T-helper 1 cell (primary cell): ENCODE measurements at places on chromosomes 4 and X.
A peak's percentile ranks its signal among the peaks of the same experiment; 100 is the strongest.

DNA sequence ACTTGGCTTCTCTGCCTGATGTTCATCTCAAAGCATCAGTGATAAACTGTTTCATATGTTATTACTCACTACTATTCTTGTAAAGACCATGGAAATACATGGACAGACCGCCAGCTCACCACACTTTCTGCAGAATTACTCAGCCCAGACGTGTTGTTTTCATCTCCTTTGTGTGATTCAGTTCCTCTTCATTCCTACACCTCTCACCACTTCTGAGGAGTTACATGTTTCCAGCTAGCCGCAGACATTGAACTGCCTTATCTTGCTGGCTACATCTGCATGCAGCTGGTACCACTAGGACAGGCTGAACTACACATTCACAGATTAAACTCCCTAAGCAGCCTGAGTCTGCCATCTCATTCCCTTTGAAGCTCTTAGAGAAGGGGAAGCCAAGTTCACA, 443.2 kb upstream of the FGF16 start:
- no peak for DNase-seq

- DNase-seq = no peak
Observed at GRCh38 chrX:49829016-49829415, at the start of gene PAGE4. TSS of gene PAGE4 (plus strand) at chrX:49829303. CDS start at chrX:49830429, 1,126 bp downstream.

DNA sequence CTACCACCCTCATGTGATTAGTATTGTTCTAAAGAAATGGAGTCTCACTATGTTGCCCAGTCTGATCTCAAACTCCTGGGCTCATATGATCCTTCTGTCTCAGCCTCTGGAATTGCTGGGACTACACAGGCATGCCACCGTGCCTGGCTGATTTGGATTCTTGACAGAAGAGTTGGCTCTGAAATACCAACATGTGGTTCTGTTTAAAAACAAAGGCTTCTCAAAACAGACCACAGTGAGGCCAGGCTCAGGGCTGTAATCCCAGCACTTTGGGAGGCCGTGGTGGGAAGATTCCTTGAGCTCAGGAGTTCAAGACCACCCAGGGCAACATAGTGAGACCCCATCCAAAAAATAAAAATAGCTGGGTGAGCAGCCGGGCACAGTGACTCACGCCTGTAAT, 126.7 kb downstream of the DHRSX start:
- DNase-seq = no peak

DNA sequence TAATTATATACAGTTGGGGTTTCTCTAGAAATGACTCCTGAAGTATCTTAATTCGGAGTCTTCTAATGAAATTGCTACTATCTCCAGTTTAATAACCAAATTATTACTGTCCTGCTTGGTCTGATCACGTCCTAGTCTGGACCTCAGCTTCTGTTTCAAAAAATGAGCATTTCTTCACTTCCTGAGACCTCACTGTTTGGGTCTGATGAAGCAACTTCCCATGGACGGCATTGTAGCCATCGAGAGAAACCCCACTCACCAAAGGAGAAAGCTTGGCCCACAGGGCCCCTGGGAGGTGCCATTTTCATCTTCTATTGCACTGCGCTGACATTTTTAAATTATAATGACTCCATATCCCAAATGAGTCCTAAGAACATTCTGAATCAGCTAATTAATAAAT, 178.0 kb downstream of the MGST2 start:
- no peak for DNase-seq

GRCh38 chr4:107913283-107913899, 18.0 kb upstream of the CYP2U1 start:
- DNase-seq = no peak

DNA sequence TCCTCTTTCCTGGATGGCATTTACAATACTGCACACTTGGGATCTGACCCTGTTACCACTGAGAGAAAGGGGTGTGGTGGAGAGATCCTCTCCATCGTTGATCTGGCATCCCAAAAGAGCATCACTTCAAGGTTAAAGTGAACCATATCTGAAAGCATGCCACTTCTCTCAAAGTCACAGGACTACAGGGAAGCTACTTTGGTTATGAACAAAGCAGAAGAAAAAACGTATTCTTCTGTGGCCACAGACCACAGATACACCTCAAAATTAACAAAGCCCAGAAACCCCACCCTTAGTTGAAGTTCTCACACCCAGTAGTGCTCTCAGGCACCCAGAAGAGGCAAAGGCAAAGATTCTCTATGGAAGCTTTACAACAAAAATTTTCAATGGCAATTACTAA, 108.3 kb downstream of the JADE1 start:
- DNase-seq = no peak

- DNase-seq = no peak
Observed at GRCh38 chrX:46577221-46578005, 3.8 kb downstream of the CHST7 start.

GRCh38 chr4:40858962-40859361, 109.2 kb downstream of the NSUN7 start:
- no peak for DNase-seq

DNA sequence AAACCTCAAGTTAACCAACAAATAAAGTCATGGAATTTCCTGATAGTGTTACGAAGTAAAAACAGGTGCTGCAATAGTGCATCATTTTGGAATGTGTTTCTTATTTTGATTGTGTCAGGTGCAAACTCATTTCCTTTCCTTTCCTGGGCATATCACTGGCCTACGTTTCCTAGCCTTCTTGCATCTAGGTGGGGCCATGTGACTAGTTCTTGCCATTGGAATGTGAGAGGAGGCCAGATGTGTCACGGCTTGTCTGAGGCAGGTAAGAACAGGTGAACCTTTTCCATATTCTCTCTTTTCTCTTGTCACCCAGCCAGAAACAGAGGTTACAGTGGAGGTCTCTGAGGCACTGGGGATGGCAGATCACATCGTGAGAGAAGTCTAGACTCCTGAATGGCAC, 868.0 kb downstream of the RPA4 start:
- DNase-seq = no peak

DNA sequence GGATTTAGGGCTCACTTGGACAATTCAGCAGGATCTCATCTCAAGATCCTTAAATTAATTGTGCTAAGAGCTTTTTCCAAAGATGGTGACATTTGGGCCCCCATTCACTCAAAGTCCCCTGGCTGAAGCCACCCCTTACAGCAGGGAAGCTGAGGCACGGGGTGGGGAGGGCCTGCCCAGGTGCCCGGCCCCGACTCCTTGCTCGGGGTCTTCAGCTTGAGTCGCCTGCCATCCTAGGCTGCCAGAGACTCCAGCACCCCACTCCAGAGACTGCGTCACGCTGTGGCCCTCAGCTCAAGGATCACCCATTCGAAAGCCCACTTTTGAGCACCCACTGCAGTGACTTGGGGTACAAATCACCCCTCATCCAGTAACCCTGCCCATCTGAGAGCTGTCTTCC, 39.2 kb upstream of the GPR78 start:
- DNase-seq = no peak

DNA sequence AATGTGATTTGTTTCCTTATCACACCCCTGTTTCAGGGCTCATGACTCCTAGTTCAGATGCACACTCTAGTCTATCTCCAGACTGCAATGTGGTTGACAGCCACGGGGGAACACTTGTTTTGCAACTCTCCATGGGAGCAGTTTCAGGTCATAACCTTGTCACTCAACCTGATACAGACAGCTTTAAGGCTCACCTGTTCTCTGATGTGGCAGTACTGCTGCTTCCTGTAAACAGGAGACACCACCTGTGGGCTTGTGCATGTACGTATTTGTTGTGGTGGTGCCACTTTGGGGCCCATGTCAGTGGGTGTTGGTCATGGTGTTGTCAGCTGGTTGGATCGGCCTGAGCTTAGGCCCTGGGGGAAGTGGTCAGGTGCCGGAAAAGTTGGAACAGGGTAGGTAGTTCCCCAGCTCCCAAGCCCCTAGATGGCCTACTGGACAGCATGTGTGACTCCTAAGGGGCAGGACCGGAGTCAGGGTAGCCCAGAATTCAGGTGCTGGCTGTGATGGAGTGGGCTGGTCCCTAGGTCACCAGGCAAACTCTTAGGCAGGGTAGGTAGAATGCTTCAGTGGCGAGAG, 46.2 kb downstream of the FAM9B start:
- DNase-seq = peak; percentile 33

DNA sequence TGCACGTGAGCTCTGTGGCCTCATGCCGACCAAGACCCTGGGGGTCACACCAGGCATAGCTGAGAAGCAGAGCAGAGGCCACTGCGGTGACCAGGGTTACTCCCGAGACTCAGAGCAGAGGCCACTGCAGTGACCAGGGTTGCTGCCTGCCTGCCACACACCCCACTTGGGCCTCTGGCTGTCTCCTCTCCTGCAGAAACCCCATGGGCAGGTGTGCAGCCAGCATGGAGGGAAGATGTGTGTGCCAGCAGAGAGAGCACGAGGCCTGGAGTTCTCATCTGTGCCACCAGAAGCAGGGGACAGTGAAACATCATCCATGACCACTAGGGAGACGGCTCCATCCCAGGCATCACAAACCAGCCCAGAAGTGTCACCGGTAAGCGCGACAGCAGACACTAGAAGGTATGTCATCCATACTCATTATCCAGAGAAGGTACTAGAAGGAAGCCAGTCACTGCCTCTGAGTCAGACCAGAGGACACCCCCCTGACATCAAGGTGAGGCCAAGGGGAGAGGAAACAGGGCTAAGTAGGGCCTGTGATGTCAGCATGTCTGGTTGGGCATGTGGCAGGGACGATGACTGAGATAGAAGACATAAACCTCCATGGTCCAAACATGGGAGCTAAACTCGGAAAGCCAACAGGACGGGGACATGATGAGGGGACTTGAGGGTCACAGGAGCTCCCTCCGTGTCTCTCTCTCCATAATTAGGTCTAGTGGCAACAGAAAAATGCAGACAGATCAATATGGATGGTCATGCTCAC, 24.2 kb upstream of the SPON2 start:
- DNase-seq = no peak

DNA sequence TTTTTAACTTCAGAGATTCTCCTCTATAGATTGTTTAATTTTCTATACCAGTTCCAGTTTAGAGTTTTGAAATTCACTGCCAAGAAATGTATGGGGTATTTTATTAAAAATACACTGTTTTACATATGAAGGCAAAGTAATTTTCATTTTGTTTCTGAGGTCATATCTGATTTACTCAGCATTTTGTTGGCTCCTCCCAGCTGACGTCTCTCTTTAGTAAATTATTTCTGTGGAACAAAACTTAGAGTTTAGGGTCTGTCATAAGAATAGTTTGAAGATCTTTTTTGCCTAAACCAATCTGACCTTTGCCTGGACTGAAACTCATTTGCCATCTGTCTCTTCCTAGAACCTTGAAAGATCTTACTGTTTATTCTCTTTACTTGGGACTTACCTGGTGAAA, 16.9 kb downstream of the FNIP2 start:
- no peak for DNase-seq

GRCh38 chr4:8916351-8916885, 44.8 kb upstream of the HMX1 start:
- DNase-seq = no peak

DNA sequence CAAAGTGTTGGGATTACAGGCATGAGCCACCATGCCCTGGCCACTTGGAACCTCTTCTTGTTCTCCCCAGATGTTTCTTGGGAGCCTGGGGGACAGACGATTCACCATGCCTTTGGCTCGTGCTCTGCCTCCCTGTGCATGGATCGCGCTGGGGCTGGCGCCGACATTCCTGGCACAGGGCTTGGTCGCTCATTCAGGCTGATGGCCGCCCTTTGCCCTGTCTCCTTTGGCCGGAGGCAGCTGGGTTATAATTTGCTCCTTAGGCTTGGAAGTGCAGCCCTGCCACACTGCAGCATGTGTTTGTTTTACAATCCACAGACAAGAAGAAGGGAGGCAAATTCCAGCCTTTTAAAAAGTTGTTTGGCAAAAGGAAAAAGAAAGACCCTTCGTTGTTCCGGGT, 115.3 kb downstream of the AASDH start:
- DNase-seq = no peak

DNA sequence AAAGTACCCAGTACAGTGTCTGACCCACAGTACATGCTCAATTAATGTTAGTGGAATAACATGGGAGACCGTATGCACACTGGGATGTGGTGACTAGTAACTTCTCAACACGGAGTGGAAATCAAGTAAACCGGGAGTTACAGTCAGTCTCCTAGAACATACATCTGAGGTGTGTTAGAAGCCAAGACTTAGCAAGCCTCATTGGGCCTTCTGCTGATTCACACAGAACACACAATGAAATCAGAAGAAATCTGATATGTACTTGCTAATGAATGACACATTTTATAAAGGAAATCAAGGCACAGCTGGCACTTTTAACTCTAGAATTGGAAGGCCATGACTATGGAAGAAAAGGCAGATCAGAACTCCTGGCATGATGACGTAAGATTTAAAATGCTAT, 13.0 kb downstream of the TRAPPC2 start:
- no peak for DNase-seq

DNA sequence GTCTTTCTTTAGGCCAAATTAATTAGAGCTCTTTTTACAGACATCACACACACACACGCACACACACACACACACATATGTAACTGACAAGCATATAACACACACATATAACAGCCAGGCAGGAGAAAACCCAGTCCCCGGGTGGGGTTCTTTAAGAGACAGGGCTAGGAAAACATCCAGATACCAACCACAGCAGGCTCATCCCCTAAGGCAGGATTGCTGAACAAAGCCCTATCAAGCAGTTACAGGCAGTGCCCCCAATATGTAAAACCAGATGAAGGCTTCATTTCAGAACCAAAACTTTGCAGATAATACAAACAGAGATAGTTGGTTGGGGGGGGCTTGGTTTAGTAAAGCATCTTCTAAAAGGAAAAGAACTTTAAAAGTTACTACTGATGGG, 18.0 kb upstream of the FAM47E start:
- no peak for DNase-seq

DNA sequence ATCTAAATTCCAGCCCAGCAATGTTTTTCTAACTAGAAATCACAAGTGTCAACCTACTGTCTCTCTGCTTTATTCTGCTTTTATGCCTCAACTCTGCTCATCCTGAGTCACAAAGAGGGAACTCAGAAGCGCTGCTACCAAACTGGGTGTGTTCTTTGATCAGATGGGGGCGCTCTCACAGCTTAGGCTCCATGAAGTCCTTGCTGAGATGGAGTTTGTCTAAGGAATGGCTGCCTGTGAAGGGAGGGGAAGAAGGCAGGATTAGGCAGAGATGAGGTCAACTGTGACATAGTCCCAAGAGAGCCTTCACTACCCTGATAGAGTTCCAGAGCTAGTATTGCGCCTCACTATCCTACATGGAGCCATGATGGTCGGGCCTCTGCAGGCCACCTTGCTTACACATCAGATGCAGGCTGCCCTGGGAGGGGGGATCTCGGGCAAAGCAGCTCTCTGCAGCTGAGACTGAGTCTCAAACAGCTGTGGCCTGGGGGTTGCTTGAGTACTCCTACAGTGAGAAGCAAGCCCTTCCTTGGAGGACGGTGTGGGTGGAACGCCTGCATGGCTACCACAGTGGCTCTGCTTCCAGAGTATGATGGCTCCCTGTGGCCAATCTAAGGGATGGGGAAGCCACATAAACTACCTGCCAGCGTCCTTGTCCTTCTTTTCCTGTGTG, 219.9 kb downstream of the CCNG2 start:
- no peak for DNase-seq

DNA sequence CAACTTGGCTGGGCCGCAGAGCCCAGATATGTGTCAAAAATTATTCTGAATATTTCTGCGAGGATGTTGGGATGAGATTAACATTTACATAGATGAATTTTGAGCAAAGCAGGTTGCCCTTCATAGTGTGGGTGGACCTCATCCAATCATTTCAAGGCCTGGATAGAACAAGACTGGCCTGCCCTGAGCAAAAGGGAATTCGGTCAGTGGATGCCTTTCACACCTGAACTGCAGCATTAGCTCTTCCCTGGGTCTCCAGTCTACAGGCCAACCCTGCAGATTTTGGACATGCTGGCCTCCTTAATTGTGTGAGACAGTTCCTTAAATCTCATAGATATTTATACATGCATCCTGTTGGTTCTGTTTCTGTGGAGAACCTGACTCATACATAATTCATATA, 32.4 kb upstream of the SLC10A4 start:
- no peak for DNase-seq
